ENCODE measurements at places on chromosomes 12 and 14.

DNA sequence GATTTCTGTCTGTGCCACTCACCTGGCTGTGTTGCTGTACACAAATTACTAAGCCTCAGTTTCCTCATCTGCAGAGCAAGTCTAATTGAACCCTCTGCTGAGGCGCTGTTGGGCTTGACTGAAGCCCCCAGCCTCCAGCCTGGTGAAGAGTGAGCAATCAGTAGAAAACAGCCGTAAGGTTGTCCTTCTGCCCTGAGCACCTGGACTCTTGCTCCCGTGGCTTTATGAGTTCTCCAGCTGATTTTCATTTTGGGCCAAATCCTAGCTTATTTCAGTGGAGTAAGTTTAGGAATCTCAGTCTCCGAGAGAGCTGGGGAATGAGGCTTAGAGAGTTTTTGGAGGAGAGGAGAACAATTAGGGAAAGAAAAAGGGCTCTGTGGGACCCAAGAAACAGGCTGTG is 133.9 kb upstream of the EVL start:
- DNase-seq, result no peak

GRCh38 chr12:120257041-120257821 is 8.3 kb downstream of the PXN start:
- no peak for DNase-seq

DNA sequence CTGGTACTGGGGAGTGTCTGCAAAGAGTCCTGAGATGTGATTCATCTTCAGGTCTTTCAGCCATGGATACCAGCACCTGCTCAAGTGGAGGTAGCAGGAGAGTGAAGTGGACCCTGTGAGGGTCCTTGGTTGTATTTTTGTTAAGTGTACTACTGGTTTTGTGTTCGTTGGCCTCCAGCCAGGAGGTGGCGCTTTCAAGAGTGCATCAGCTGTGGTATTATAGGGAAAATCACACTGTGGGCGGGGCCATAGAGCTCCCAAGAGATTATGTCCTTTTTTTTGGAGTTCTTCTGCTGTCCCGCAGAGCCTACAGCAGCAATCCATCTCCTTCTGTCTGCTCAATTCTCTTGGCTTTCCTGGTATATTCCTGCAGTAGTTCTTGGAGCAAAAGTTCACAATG is 66.8 kb downstream of the SPATA7 start:
- no peak for DNase-seq

GRCh38 chr12:103901518-103902173 is 28.6 kb upstream of the HSP90B1 start:
- DNase-seq, result peak; percentile 9

DNA sequence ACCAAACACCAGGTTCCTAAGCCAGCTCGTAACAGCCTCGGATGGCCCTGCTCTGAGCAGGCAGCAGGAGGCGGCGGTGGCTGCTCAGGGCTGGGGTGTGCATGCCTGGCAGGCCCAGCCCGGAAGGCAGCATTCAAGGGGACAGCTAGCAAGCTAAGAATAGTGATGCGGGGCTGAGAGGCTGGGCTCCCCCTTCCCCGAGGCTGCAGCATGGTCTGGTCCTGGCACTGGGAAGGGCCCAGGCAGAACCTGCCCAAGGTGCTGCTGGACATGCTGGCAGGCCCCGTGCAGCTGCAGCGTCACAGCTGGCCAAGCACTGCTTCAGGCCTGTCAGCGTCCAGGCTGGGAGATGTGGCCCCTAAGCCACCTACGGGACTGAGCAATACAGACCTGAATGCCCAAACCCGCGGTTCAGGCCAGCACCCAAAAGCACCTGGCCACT is 26.4 kb upstream of the NUDT14 start:
- DNase-seq, result no peak

DNA sequence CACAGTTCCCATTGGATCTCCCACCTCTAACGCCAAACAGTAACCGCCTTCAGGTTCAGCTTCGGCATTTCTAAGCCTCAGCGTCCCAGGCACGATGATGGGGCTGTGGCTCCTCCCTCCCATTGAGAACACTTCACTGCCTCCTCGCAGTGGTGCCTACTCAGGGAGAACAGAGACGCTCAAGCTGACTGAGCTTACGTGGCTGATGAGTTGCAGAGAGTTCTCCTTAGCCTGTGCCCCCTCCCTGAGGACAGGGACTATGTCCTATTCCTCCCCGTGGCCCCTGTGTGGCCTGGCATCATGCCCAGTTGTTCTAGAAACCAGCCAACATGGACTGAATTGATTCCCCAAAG is 87.0 kb downstream of the ITPK1 start:
- DNase-seq, result no peak

GRCh38 chr14:33432407-33433023 is 493.8 kb downstream of the NPAS3 start:
- no peak for DNase-seq

GRCh38 chr14:20855652-20856291 is 35.4 kb upstream of the RNASE3 start:
- DNase-seq, result peak; percentile 11

DNA sequence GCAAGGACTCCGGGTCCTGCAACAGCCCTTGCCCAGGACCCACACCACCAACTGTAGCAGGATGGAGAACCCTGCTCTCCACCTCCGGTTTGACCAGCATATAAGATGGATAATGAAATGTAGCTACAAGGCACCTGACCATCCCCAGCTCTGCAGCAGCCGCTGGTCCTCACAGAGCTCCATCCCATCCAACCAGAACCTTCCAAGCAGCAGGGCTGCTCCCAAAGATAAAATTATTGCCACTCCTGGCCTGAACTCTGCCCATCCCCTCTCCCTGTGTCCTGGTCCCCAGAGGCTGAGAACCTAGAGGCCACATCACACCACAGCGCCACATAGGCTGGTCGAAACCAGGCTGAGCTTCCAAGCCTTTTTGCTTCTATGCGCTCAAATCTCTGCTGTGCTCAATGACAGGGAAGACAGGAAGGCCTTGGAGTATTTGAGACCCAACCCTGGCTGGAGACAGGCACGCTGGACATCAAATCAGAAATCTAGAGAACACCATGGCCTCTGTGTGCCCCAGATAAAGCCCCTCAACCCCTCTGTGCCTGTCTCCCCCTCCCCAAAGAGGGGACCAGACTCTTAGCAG is 4.2 kb downstream of the CDK2AP1 start:
- DNase-seq, result no peak

DNA sequence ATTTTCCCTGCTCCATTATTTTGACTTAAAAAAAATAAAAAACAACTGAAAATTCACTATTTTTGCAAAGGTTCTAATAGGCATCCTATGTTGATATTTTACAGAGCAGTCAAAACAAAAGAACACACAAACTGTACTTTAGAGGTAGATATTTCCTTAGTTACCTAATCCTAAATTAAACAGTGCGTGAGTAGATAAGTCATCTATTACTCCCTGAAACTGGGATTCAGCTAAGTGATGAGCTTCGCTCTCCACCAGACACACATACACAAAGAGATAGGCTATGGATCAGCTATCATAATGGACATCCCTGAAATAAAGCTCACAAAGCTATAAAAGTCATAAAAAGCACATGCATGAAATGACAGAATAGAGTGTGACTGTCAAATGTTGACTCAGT is 398.7 kb downstream of the SOX5 start:
- no peak for DNase-seq

DNA sequence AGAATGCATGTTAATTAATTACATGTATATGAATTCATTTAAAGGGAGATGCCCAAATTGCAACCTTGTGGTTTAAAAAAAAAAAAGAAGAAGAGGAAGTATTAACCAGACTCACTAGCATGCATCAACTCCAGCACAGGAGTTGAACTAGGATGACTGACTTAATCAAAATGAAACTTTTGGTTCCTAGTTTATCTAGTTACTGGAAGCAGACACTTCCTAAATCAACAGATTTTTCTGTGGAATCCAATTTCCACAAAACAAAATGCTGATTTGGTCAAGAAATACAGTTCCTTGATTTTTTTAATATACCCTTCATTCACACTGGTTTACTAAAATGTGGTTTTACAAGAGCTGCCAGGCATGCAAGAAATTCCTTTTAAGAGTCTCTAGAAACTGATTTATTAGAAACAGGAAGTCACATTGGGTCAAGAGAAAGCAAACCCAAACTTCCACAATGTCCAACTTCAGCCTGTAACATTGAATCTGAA is 41.6 kb downstream of the ITPR2 start:
- DNase-seq, result no peak

GRCh38 chr12:52413202-52413601 is 7.1 kb upstream of the KRT82 start:
- DNase-seq, result no peak

DNA sequence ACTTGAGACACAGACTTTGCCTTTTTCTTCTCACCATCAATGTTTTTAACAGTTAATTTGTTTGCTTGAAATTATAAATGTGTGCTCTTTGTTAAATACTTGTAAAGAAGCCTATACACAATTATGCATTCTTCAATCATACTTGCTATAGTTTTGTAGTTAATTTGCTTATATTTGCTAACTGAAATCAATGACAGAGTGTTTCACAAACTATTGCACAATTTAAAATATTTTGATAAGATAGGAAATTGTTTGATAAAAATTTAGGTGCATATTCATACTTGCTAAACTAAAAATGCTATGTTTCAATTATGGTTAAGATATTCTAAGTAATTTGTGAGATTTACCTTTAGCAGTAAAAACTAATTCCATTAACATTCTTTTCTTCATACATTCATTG is 13.7 kb upstream of the OR4K5 start:
- DNase-seq, result no peak

DNA sequence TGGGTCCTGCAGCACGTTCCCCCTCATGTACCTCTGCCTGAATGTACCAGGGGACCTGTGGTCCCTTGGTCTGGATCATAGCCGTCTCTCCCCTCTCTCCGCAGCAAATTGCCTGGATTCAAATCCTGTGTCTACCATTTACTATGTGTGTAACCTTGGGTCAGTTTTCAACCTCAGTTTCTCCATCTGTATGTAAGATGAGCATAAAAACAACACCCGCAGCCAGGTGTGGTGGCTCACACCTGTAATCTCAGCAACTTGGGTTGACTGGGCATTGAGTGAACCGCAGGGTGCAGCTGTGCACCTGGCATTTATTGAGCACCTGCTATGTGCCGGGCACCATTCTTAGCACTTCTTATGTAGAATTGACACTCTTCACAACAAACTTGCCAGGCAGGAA is 14.1 kb downstream of the CYP46A1 start:
- DNase-seq, result no peak

DNA sequence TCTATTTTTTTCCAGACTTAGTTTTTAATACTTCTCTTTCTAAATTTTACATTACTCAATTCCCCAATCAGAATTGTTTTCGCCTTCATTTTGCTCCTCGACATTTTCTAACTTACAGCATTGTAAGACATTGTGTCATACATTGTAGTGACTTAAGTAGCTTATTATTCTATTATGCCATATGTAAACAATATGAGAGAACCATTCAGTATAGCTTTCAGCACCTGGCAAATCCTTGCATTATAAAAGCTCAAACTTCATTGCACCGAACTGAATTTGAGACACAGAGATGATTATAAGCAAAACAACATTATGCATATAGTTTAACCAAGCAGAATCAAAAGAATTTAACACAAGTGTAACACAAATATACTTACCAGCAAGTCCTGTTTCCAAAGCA is 46.8 kb downstream of the EXOC5 start:
- no peak for DNase-seq

DNA sequence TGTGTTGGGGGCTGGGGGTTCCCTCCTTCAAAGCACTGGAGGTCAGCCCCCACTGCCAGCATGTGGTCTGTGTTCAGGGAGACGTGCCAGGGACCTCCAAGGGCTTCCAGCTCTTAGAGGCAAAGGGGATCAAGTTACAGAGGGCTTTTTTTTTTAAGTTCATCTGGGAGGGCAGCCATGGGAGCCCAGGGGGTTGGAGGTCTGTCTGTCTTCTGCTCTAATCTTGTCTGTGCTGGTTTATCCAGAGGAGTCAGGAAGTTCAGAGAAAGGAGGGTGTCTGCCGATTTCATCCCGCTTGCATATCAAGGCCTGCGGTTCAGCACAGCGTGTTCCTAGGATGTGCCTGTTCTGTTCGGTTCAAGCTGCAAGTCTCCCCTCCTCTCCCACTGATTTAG is 72.2 kb downstream of the TMEM132C start:
- no peak for DNase-seq

- no peak for DNase-seq
These were observed 524.4 kb downstream of the MED13L start for GRCh38 chr12:115752913-115753726.

- DNase-seq, result no peak
These were observed 222.7 kb upstream of the PLXNC1 start for GRCh38 chr12:93925585-93926205.

DNA sequence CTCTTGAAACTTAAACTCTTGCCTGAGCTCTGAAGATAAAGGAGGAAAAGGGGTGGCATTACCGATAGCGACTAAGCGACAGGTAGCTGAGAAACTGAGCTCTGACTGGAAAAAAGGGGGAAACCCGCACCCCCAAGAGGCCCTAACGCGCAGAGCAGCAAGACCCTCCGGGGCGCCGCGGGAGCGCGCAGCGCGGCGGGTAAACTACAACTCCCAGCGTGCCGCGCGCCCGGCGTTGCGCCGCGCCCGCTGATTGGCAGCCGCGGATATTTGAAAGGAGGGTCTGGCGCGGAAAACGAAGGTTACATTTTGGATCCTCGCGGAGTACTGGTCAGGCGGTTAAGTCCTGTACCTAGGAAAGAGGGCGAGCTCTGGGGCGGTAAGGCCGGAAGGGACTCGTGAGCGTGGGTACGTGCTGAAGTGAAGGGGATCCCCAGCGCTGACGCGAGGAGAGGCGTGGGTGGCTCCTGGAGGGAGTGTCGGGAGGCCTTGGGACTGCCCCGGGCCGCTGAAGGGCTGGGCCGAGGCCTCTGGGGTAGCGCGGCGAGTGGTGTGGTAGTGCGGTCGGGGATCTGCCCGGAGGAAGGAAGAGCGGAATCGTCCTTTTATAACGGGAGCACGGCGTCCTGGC is at the start of gene ESPL1:
Gene ESPL1, plus strand, starts transcription at position 301 of the 631 bp plus-strand sequence. CDS start 468 bp downstream, outside the sequence.
- DNase-seq, result peak; percentile 64

GRCh38 chr14:28751467-28752058 is 15.0 kb upstream of the FOXG1 start:
- no peak for DNase-seq

DNA sequence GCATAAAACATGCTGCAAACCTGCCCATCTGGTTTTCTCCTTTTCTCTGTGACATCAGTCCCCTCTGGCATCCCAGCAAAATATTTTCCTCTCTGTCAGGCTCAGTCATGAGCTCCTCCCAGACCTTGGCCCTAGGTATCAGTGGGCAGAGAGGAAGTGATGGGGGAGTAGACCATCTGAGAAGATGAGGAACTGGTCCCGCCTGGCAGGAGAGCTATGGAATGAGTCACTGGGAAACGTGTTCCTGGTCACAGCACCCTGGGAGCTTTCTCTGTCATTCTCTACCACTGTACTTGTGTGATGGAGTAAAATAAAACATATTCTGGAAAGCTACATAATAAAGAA is 5.0 kb upstream of the SRSF9 start:
- DNase-seq, result no peak

- no peak for DNase-seq
These were observed 45.6 kb downstream of the RNFT2 start for GRCh38 chr12:116783525-116784237.

DNA sequence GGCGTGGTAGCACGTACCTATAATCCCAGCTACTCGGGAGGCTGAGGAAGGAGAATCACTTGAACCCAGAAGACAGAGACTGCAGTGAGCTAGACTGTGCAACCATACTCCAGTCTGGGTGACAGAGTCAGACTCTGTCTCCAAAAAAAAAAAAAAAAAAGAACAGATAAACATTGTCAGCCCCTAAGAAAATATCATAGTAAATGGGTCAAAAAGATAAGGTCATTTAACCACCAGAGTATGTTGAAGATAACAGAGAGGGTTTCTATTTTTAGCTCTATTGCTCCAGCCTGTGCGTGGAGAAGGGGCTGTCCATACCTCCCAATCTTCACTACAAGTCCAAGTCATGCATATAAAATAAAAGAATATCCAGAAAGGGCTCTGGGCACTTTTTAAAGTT is 15.4 kb downstream of the LGMN start:
- no peak for DNase-seq

GRCh38 chr12:46383654-46384450 is 11.3 kb upstream of the SLC38A2 start:
- peak; percentile 70 for DNase-seq
